GF-D8 (cell line): ENCODE measurements at places on chromosomes 7 and 10.

DNA sequence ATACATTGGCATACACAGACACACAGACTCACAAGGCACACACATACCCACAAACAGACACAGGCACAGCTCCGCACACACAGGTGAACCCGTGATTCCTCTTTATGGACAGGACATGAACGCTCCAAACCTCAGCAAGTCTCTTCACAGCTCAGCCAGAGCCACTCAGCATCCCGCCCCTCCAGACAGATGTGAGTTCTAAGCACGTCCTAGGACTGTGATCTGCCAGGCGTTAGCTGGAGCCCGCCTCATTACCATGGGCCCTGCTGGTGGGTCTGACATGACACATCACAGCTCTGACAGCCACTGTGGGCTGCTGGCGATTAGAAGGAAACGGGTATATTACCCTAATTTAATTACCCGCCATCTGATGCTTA is 176.7 kb upstream of the PPP2R2D start:
- DNase-seq, result no peak

- DNase-seq, result no peak
These were observed 84.4 kb upstream of the NANOS1 start for GRCh38 chr10:118944959-118945633.

- no peak for DNase-seq
These were observed 2.7 kb downstream of the CALHM2 start for GRCh38 chr10:103449208-103450144.

DNA sequence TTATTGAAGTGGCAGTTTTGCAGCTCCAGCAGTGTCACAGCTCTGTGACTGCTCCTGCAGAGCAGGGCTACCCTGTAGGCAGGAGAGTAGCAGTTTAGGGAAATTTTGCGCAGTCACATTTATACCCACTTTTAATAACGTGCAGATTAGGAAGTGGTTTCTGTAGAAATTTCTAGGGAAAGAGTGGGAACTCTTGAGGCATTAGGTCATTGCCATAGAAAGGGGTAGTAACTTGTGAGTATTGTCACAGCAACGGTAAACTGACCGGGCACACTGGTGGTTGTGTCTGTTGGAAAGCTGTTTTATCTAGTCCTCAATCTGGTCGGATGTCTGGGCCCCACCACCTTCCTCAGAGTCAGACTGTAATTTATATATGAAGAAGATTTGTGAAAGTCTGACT is 51.9 kb downstream of the CDC14C start:
- DNase-seq, result no peak

- no peak for DNase-seq
These were observed 92.2 kb downstream of the SEMA3C start for GRCh38 chr7:80826520-80827238.

- DNase-seq, result no peak
These were observed 176.1 kb downstream of the SGMS1 start for GRCh38 chr10:50447691-50448090.

- no peak for DNase-seq
These were observed 8.3 kb downstream of the PI4K2A start for GRCh38 chr10:97648562-97649404.

DNA sequence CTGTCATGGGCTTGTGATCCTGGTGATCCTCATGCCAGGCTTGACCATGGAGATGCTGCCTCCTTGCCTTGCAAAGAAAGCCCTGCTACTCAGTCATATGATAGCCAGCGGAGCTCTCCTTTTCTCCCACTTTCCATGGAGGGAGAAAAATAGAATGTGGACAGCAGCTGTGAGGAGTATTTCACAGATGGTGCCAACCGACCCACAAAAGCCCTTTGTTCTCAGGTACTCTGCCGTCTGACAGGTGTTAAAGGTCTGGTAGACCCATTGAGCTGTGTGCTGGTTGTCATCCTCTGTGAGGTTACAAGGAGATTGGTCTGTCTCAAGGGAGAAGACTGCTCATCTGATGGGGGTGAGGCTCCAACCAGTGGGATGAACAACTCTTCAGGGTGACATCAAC is 29.5 kb upstream of the COBL start:
- DNase-seq, result no peak

DNA sequence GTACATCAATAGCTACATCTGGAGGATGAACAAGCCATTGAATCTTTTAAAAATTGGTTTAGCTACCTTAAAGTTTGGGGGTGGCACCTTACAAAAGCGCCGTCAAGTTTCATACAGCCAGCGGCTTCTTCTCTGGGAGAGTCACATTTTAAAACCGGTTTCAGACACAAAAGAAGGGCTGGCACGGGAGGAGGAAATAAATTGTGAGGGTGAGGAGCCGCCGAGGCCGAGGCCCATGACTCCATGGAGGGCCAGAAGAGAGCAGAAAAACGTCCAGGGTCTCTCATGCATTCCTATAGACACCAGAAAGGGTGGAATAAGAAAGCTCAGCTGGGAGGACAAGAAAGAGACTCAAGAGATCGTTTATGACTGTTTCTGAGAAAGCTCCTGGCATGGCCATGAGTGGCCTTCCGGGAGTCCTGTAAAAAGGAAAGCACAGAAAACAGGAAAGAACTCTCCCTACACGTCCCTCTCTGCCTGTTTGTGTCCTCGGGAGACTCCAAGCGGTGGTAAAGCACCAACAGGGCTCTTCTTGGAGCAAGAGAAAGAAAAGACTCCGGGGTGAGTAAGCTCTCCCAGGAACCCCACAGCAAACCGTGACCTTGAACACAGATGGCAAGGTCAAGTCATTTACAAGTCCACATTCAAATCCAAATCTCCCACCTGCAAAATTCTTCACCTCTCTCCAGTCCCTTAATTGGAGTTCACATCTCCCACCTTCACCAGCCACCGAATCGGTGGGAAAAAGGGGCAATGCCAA is 1.8 kb downstream of the FRAT2 start:
- no peak for DNase-seq

DNA sequence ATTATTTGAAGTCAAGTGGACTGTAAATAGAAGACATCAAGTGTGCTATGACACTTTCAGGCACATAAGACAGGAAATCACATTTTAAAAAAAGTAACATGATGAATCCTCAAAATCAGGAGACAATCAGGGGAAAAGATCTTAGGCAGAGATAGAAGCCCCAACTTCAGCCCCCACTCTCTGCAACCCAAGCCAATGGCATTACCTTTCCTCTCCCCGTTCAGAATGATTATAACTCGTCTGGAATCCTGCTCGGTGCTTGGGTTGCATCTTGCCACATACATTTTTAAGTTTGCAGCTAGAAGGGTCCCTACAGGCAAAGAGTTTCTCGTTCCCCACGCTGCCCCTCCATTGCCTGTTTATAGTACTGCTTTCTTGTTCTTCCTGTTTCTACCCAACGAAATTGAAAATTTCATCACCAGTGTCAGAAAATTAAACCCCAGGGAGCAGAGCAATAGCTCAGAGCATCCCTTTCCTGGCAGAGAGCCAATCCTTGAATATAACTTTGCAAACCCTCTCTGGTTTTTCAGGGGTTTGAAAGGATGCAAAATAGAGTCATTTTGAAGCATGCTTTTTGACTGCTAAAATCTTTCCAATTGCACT is 260.5 kb upstream of the AOAH start:
- DNase-seq, result peak; percentile 37

GRCh38 chr7:8185926-8186683 is 75.9 kb downstream of the ICA1 start:
- DNase-seq, result peak; percentile 4
